ENCODE measurements at places on chromosomes 16 and 17.

DNA sequence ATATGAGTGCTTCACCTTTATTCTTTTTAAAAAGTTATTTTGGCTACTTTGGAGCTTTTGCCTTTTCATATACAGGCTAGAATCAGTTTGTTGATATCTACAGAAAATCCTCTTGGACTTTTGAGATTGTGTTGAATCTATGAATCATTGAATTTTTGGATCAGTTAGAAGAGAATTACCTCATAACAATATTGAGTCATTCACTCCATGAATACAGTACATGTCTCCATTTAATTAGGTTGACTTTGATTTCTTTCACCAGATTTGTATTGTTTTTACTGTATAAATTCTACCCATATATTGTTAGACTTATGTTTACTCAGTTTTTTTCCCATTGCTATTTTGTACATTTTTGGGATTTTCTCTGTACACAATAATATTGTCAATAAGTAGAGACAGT is 54.4 kb downstream of the TAOK1 start:
- ATAC-seq = peak; percentile 39

DNA sequence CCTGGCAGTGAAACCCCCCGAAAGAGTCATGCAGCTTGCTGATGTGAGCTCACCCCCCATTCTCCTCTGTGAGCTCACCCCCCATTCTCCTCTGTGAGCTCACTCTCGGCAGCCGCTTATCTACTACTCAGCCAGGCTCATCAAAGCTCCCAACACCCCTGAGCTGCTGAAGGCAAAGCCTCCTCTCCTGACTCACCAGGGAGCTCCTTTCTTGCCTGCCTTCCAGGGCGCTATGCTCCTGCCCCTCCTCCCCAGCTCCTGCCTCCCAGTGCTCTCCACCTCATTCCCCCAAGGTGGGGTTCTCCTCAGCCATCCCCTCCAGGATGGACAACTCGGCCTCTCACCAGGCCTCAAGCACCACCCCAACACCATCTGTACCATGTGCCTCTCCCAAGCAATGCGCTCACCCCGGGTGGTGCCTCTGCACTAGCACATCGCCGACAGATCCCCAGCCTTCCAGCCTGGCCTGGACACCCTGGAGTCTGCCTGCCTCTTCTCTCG is 27.7 kb upstream of the FAAP100 start:
- peak; percentile 16 for ATAC-seq

GRCh38 chr17:55545806-55546205 is 34.6 kb upstream of the SMIM36 start:
- ATAC-seq = no peak

DNA sequence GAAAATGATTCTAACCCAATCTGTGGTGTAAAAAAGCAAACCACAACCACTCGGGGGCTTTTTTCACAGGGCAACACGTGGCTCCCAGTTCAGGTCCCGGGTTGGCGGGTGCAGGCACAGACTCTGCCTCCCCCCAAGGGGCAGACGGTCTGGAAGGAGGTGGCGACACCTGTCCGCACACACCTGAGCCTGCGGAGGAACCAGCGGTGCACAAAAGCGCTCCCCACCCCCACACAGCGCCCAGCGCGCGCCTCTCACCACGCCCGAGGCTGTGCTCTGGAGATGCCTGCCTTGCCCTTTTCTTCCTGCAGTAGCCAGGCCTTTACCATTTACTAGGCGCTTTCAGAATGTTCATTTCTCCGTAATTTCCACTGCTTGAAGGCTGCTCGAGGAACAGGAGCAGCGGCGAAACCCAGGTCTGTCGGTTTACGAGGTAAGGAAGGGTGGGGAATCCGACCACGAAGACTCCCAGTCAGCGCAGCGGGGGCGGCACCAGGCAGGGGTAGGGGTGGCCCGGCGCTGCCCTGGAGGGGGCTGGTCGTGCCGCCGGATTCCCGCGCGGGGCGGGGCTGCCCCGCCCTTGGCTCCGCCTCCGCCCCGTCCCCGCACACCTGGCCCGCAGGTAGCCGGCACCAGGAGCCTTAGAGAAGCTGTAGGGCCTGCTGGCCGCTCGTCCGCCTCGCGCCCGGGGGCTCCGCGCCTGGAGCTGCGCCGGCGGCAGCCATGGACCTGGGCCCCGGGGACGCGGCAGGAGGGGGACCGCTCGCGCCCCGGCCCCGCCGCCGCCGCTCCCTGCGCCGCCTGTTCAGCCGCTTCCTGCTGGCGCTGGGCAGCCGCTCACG is at the start of gene USP43:
TSS of gene USP43 (plus strand) at position 608 of the 842 bp plus-strand sequence. CDS start at position 724, 116 bp downstream.
- peak; percentile 73 for ATAC-seq

DNA sequence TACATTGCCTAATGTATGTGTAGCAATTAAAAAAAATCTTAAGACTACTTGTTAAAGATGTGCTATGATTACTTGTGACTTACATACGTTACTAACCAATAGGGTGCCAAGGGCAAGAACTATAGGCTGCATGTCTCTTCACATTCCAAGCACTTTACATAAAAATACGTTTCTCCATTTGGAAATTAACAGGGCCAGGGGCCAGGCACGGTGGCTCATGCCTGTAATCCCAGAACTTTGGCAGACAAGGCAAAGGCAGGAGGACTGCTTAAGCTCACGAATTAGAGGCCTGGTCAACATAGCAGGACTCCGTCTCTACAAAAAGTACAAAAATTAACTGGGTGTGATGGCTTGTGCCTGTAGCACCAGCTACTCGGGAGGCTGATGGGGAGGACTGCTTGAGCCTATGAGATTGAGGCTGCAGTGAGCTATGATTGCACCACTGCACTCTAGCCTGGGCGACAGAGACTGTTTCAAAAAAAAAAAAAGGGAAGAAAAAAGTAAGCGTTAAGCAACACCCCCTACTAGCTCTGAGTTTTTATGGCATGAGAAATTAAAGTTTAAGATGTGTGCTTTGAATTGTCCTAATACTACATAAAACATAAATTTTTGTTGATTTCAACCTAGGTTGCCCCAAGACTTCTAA is 12.3 kb downstream of the PSMD12 start:
- no peak for ATAC-seq

- no peak for ATAC-seq
Observed at GRCh38 chr16:56013962-56014552, 138.9 kb upstream of the CES5A start.

DNA sequence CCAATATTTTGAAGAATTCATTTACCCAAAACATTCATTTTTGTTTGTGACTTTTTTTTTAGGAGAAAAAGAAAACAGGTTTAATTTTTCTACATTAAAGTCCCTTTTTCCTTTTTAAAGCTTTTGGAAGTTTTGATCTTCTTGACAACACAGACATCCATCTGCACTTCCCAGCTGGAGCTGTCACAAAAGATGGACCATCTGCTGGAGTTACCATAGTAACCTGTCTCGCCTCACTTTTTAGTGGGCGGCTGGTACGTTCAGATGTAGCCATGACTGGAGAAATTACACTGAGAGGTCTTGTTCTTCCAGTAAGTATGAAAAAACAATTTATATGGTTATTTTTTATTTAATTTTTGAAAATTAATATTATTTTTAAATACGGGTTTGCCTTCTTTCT is 37.2 kb downstream of the SIAH1 start:
- no peak for ATAC-seq

DNA sequence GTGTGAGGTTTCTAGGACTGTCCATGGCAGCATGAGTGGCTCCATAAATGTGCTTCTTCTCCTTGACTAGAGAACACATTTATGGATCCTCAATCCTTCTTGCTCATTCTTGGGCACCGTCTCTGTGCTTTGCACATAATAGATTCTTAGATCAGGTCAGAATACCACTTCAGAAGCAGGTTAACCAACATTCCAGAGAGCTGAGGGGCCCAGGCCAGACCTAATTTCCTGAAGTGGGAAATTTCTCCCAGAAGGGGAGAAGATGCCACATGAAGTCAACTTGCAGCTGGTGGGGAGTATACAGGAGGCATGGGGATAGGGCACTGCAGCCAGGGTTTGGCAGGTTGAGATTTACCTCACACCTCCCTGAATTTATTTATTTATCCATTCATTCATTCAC is 24.4 kb upstream of the VAT1L start:
- no peak for ATAC-seq

DNA sequence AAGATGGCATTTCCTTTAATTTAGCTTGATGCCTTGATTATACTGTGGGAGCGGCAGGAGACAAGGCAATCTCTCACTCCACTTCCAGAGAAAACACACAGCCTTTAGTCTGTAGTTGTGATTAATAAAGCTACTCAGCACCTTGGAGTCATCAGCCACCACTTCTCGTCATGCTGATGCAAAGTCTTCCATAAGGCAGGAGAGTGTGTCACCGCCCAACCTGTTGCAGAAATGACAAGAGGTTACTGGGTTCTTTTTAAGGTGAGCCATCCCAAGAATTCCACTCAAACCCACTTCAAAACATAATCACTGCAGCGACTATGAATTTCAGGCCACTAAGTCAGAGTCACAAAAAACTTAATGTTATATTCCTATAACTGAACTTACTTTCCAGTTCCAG is 223.9 kb upstream of the TOX3 start:
- no peak for ATAC-seq

GRCh38 chr17:78919861-78920450 is 5.2 kb downstream of the TIMP2 start:
- ATAC-seq = no peak

- no peak for ATAC-seq
Observed at GRCh38 chr16:57134982-57135381, 42.6 kb downstream of the CPNE2 start.

DNA sequence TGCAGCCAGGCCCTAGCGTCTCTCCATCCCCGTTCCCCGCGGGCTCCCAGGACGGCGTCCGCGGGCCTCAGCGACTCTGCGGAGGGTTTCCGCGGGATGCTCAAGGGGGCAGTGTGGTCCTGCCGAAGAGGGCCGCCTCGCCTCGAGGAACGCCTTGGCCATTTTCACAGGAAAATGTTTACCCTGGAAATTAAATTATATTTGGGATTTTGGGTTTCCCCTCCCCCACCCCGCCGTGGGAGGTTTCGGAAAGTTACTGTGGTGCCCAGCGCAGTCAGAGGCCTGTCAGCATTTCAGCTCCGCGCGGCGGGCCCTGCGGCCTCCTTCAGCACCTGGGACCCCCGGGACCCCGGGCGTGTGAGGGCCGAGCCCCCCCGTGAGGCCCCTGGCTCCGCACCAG is 94.5 kb downstream of the PCTP start:
- ATAC-seq = peak; percentile 70

- ATAC-seq = no peak
Observed at GRCh38 chr16:87790292-87791100, 24.7 kb upstream of the KLHDC4 start.

GRCh38 chr17:7260651-7261378 is 1.5 kb downstream of the CLDN7 start:
- peak; percentile 54 for ATAC-seq

DNA sequence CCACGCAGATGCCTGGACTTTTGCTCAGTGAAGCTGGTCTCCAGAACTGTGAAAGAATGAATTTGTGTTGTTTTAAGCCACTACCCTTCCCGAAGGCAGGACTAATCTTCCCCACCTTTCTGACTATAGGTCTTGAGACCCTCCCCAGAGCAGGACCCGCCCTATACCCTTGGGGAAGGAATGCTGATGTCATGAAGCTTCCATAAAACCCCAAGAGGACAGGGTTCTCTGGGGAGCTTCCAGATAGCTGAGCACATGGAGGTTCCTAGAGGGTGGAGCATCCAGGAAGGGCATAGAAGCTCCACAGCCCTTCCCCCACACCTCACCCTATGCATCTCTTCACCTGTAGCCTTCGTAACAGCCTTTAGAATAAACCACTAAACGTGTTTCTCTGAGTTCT is 287.8 kb downstream of the SOX9 start:
- no peak for ATAC-seq

DNA sequence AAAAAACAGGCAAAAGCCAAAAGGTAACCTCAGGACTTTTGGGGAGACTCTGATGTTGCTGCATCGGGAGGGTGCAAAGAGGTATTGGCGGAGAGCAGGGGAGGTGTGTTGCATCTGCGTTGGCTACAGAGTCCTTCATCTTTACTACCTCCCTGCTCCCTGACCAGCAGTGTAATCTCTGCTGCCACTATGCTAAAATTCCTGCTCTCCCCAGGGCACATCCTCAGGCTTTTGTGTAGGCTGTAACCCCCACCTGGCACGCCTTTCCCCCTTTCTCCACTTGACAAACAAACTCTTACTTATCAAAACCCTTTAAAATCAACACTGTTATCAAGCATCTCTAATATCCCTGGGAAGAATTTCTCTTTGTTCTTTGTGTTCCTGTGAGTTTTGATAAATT is 435.3 kb downstream of the HAPSTR1 start:
- ATAC-seq = no peak

GRCh38 chr17:45115015-45115625 is 17.2 kb downstream of the PLCD3 start:
- ATAC-seq = no peak

DNA sequence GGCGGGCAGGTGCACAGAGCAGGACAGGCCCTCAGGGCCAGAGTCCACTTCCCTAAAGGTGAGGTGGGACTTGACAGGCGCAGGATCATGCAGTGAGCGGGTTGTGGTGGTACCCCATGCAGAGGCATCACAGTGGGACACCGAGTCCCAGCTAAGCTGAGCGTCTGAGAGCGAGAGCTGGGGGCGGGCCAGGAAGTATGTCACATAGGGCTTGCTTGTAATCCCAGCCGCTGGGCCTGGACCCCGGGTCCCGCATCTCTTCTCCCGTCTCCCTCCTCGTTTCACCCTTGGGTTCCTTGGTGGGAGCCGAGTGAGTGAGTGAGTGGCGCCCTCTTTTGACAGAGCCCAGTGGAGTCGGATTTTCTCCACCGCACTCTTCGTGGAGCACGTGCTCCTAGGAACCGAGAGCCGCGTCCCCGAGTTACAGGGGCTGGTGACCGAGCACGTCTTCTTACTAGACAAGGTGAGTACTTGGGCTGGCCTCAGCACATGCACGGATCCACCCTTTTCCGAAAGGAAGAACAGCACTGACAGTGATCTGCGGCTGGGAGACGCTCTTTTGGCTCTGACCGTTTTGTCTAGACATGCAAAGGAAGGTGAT is 50.8 kb upstream of the ENDOV start:
- ATAC-seq = no peak

- ATAC-seq = no peak
Observed at GRCh38 chr17:53426505-53426904, 396.2 kb upstream of the KIF2B start.

DNA sequence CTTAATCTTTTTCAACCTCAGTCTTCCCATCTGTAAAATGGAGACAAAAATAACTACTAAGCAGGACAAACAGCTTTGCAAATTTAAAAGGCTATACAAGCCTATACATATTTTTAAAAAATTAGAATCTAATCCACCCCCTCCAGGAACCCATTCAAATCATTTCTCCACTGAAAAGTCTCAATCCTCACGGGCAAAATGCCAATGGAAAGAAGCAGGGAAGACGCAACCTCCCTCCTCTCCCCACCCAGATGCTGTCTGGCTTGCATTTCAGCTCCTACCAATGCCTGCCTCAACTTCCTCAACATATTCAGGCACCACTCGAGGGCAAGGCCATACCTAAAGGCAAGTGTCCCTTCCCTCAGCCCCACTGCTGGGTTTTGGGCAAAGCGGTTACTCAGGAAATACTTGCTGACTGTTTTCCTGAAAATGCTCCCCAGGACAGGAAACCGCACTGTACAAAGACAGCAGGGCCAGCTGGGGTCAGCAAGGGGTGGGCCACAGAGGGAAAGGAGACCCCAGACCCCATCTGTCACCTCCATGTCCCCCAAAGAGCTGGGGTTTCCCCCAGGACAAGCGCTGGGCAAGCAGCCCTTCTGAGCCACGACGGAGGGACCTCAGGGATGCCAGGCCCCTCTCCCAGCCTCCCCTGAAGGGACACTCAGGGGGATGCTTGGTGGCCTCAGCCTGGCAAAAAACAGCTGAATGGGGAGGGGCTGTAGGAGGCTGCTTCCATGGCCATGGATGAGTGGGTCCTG is 47.7 kb upstream of the DOC2B start:
- ATAC-seq = no peak

Measured in motor neuron (in vitro differentiated cells).